ENCODE measurements at places on chromosomes 7 and 10.

DNA sequence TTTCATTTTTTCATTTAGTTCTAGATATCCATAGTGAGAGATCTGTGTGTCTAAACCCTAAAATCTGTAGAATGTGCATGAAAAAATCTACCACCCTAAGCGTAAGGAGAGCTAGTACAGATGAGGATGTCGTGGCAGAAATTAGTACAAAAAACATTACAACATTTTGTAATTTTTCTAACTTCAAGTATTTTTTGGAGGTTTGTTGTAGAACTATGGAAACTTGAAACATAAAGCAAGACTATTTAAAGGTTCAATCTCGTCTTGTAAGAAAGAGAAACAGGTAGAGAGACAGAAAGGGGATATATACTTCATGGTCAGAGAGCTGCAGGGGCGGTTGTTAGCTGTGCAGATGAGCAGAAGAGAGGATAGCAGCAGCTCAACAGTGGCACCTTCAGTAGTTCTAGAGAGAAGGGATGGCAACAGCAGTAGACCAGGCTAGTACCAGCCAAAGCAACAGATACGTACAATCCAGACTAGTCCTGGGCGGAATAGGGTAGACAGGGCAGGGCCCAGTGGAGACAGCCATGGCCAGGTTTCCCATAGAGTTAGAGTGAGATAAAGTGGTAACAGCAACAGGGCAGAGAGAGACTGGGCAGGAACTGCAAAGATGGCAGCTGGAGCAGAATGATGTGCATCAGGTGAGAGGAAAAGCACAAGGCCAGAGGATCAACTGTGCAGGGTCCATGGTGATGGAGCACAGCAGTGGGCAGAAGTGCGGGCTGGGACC, 145.2 kb downstream of the FRMD4A start:
- DNase-seq, result no peak

GRCh38 chr7:87416682-87417587, 58.5 kb downstream of the ABCB4 start:
- DNase-seq, result no peak

DNA sequence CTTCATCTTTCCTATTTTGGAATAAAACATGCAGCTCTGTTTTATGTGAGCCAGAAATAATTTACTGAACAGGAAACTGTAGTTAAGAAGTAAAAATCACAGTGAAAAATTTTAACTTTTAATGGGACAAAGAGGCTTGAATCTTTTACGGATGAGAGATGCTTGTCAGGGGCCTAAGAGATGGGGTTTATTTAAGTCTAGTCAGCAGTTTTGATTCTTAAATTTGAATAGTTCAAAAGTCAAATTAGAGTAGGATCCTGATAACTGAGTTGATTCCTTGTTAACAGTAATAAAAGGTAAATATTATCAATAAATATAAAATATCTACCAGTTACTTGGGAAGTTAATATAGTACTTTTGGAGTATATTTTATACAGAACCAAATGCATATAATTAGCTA, 24.9 kb upstream of the CD36 start:
- DNase-seq, result no peak

GRCh38 chr10:21502348-21502740, 23.1 kb downstream of the SKIDA1 start:
- DNase-seq, result no peak

DNA sequence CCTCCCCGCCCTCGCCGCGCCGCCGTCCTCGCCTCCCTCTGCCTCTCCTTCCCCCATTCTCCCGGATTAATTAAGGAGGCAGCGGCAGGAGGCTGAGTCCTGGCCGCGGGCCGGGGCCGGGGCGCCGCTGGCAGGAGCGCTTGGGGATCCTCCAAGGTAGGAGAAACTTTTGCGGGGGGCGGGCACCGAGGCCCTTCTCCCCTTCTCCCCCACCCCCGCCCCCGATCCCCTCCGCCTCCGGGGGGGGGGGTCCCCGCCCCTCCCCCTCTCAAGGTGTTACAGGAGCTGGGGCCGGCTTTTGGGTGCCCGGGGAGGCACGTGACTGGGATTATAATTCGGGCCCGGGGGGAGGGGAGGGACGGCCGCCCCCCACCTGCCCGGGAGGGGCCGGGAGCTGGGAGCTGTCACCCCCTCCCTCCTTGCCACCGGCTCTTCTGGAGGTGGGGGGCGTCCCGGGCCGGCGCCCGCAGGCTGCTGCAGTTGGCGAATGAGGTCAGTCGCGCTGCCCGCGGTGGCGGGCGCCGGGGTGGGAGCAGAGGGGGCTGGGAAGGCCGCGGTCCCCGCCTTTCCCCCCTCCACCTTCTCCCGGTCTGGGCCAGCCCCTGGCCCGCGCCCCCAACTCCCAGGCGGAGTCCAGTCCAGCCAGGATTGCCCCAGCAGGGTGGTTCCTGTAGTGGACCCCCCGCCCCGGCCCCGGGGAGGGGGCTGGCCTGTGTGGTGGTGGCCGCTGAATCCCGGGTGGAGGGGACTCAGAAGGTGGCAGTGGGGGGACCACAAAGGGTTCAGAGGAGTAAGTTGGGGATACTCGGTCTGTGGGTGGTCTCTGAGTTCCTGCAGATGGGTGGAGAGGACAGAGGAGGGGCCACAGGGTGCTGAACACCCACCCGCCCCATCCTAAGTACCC, 567 bp downstream of the GTF2IRD1 start:
- DNase-seq, result no peak

DNA sequence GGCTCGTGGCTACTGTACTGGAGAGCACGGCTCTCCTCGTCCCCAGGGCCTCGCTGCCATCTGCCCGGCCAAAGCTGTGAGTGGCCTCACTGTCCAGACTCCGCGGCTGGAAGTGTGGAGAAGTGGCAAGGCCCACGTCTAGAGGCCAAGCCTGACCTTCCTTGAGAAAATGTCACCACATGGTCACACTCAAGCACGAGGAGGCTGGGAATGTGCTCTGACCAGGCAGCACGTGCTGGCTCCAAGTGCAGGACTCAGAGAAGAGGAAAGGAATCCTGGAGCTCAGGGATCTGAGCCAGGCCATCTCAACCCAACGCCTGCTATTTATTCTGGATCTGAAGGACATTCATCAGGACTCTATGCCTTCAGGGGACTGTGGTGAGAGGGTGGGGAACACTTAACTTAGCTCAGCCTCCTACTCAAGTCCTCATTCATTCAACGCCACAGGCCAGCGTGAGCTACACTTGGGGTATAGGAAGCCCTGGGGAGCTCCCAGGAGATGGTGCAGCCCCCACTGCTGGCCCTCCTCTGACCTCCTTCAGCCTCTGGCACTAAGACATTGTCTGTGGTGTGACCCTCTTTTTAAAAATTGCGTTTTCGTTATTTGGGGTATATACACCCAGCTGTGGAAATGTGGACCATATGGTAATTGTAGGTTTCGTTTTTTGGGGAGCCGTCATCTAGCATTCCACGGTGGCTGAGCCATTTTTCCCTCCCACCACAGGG, 29.0 kb downstream of the EN2 start:
- no peak for DNase-seq

- no peak for DNase-seq
These were observed 48.2 kb downstream of the COL26A1 start for GRCh38 chr7:101410743-101411507.

GRCh38 chr7:38291117-38291647, 17.7 kb upstream of the TARP start:
- DNase-seq, result no peak
